ENCODE measurements at places on chromosomes 6 and 20.

- no peak for DNase-seq
Measured at GRCh38 chr6:106748547-106749207, 119.3 kb downstream of the QRSL1 start.

- DNase-seq = no peak
Measured at GRCh38 chr6:3829285-3829684, 19.9 kb upstream of the FAM50B start.

- no peak for DNase-seq
Measured at GRCh38 chr20:58690396-58691135, 2.0 kb upstream of the NPEPL1 start.

DNA sequence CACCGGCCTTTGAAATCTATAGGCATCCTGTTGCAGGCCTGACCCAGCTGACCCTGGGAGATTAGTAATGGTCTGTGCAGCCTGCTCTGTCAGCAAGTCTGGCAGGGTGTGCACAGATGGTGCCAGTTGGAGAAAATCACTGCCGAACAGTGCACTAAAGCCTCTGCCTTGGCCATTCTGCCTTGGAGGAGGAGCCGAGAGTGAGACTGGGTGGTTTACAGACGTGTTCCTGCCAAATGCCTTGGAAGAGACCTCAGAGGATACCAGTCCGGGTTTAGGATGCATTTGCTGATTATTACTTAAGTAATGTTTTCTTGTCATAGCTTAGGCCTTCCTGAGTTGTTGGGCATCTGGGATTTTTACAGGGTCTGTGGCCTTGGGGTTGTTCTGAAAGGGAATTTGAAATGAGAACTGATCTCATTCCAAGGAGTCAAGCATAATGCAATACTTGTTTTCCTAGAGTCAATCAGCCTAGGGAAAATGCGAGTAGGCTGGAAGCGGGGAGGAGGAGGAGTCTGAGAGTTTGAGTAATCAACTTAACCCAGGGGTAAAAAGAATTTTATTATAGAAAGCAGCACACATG lies 292.1 kb downstream of the SOX4 start:
- DNase-seq = no peak

GRCh38 chr6:160990847-160991405 lies 643 bp upstream of the MAP3K4 start:
- no peak for DNase-seq

DNA sequence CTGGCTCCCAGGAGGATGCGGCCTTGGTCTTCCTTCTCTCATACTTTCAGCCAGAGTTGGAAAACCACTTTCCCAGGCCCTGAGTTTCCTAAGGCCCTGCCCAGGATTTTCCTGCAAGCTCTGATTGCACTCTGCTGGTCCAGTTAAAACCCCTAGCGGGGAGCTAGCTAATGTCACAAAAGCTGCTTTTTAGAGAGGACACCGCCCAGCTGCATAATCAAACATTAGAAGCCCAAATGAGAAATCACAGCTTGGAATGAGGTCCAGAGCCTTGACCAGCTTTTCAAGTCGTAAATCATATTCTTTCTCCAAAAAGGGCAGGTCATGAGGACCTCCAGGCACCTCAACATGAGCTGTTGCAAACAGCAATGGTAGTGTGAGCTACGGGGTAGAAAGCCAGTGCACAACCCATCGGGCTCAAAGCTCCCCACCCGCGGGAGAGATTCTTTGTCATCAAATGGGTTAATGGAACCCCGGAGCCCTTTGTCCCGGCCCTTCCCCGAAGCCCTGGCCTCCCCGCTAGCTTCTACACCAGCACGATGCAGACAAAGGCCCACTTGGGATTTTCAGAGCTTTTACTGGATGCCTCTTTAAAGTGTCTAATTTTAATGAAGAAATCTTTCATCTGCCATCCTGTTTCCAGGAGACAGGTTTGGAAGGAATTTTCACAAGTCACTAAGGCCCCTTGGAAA lies 134.0 kb downstream of the SCML4 start:
- no peak for DNase-seq
